ENCODE measurements at places on chromosomes 12 and 14.

DNA sequence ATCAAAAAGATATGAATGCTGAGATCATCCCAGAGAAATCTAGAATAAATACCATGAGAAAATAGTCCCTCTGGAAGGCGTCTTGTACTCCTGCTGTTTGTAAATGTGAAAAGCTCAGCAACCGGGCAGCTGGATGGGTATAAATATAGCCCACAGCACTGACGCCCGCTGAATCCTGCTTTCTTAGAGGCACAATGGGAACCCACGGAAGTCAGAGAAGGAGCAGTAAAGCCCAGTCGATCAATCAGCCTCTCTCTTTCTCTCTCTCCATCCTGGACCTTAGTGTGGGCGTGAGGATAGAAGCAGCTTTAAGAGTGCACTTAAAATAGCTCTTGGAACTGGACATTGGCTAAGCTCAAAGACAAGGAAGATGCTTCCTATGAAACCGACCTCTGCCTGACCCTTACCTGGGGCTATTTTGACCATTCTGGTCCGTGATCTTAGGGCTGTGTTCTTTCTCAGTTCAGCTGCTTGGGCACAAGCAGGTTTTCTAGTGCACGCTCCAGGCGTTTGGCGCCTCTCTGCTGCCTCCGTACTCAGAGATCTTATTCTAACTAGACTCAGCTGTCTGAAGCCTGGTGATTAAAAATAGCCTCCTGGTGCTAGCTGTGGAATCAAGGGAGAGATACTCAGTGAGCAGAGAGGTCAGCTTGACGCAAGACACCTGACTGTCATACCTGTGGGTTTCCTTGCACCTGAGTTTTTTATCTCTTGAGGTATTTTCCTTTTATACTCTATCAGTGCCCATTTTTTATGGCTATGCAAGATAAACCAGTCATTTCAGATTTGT is 144.6 kb downstream of the ETV6 start:
- DNase-seq: no peak

GRCh38 chr14:30864934-30865333 is 9.4 kb upstream of the COCH start:
- DNase-seq: no peak

DNA sequence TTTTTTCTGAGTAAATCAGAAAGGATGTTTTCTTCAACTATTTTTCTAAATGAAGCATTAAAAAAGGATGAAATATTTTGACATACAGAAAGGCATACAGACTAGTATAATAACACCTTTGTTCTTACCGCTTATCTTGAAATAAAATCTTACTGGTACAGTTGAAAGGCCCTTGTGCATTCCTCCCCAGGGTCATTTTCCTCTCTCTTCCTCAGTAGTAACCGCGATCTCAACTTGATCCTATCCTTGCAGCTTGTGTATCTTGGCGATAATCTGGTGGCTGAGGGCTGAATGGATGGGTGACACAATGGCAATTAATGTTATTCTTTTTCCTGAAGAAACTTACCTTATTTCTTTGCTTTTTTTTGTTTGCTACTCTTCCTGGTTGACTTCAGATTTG is 18.5 kb downstream of the GAS2L3 start:
- no peak for DNase-seq

DNA sequence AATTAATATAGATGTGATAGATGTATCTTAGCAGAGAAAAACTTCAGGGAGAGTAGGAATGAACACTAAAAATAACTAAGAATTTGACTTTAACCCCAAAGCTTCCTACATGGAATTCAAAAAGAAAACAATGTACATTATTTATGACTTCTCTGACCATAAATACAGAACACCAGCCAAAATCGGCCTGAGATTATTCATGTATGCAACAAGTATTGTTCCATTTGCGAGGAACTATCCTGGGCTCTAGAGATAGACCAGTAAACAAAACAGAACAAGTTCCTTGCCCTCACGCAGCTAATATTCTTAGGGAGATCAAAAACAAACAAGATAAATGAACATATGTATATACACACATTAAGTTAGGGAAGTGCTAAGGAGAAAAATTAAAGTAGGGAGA is 432.3 kb upstream of the SOX5 start:
- no peak for DNase-seq

GRCh38 chr12:5785601-5786000 is 159.5 kb downstream of the ANO2 start:
- DNase-seq: no peak

DNA sequence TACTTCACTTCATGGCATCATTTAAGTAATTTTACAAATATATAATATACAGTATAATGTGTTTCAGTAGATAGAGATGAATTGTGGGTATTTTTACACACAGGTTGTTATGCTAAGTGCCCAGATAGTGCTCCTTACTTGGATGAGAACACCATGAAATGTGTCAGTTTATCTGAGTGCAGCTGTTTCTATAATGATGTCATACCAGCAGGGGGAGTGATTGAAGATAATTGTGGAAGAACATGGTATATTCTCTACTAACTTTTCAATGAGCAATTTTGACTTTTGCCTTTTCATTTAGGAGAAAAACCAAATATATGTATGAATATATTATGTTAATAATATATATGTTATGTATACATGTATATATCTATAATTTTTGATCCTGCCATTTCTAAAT is 221.6 kb downstream of the LRRK2 start:
- no peak for DNase-seq

DNA sequence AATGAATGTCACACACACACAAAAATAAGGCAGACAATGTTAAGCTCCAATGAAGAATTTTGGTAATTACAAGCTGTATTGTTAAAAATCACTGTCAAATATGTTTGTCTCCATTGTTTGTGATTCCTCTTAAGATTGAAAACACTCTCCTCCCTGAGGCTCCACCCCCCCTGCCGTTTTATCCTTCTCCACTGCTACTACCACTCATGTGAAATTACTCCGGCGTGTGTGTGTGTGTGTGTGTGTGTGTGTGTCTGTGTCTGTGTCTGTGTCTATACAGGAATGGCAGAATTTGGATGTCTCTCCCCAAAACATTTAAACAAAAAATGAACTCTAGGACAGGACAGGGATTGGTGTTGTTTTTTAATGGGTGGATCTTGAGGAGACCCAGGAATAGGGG is 365.1 kb upstream of the DIO2 start:
- no peak for DNase-seq

- DNase-seq: no peak
These were observed 23.0 kb downstream of the STX2 start for GRCh38 chr12:130816097-130816496.

DNA sequence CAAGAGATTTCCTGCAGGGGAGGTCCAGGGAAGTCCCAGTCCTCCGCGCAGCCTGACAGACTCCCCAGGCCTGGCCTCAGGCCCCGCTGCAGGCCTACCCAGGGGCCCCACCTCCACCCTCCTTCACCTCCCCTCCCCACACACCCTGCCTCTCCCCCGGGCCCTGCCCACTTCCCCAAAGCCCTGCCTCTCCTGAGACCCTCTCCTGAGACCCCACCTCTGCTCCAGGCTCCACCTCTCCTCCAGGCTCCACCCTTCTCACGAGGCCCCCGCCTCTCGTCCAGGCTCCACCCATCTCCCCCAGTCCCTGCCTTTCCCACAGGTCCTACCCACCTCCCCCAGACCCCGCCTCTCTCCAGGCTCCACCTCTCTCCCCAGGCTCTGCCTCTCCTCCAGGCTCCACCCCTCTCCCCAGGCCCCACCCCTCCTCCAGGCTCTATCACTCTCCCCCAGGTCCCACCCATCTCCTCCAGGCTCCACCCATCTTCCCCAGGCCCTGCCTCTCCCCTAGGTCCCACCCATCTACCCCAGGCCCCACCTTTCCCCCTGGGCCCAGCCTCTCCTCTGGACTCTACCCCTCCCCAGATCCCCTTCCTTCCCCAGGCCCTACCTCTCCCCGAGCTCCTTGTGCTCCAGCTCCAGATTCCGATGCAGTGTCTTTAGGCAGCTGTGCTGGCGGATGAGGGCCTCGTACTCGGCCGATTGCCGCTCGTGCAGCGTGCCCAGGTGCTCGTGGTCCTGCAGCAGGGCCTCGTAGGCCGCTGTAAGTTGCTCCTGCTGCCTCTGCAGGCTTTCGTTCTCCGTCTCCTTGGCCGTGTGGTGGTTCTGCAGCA is 58.8 kb upstream of the GPR68 start:
- DNase-seq: peak; percentile 78

DNA sequence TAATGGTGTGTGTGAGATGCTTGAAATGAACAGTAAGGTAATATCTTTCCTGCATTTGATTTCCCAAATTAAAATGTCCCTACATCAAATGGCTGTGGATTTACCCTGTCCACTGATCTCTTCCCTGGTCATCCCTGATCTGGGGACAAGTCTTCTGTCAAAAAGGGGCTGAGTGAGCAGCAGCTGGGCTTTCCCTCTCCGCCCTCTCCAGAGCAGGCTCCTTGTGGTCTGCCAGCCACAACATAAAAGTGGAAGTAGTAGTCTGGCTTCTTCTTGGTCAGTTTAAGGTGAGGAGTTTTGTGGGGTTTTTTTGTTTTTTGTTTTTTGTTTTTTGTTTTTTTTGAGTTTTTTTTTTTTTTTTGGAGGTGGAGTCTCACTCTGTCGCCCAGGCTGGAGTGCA is 25.2 kb upstream of the PLXNC1 start:
- no peak for DNase-seq

DNA sequence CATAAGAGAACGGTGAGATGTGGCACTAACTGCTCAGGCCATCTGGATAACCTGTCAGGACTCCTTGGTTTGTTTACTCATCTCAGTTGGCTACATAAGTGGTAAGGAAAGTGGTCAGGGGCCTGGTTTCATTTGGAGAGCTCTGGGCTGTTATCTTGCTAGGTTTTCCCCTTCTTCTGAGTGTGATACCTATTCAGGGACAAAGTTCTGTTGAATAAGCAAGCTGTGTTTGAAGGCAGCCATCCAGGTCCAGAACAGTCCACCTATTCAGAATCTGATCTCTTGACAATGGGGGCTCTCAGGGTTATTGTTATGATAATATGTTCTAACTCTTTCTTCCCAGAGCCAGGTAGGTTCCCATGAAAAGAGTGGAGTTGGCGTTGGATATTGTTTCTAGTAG is 194.9 kb downstream of the PAH start:
- DNase-seq: no peak

- no peak for DNase-seq
These were observed 246.9 kb downstream of the TMEM132C start for GRCh38 chr12:128513831-128514230.

DNA sequence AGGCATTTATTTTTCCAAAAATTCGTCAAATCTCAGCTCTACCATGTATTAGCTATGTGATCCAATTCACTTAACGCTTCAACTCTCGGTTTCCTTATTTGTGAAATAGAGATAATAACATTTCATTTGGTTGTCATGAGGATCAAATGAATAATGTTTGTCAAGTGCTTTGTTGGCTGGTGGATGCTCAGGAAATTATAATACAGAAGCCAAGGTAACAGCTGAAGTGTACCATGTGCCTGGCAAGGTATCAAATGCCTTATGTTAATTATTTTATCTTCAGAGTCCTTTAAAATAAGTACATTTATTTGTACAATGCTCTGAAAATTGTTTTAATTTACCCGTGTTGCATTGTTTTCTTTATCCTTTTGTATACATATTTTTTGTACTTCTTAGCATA is 6.1 kb upstream of the PRKCH start:
- no peak for DNase-seq
